Stimulated activated naive B cell treated with anti-CD40 and anti-IgM and Interleukin-4, amounts not matched to agents 10 μg/mL and 1 μg/mL and 100 μg/mL, for 72 hours (primary cell): ENCODE measurements at places on chromosomes 4 and X.

DNA sequence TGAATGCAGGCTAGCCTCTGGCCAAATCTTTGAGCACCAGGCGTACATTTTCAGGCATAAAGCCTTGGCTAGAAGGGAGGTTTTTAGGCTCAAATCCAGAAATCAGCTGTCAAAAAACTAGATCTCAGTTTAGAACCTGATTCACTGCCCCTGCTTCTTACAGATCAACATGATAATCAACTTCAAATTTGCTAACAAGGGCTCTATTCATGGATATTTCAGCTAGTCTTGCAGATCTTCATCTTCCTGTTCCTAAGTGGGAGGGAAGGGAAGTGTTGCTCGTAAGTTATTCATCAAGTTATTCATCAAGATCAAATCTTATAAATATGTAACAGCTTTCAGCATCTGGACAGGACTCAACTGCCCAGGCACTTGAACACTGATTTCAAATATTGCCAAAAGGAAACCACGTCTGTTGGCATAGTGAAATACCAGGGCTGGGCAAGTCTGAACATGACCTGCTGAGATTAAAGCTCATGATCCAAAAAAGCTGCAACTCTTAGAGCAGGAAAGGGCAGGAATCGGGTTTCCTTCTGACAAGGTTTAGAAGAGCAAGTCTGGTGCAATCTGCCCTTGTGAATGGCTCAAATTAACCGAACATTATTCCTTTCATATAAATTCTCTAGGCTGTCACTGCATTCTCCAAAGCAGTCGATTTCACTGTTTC, 200.3 kb downstream of the PDGFC start:
- no peaks in the 10 kb centered on the region for H3K27me3 ChIP-seq
- no peaks in the 10 kb centered on the region for H3K36me3 ChIP-seq
- no peak overlapping the region for H3K27ac ChIP-seq
- no peak overlapping the region for H3K4me3 ChIP-seq
- DNase-seq = no peak

GRCh38 chrX:147550217-147550616, 361.5 kb upstream of the FMR1 start:
- H3K36me3 ChIP-seq = no peaks in the 10 kb centered on the region
- no peaks in the 10 kb centered on the region for H3K4me1 ChIP-seq
- H3K27me3 ChIP-seq = no peaks in the 10 kb centered on the region
- no peak for DNase-seq
- no peak overlapping the region for H3K27ac ChIP-seq
- H3K4me3 ChIP-seq = no peak overlapping the region

- no peak overlapping the region for H3K4me3 ChIP-seq
- peak overlapping the region; percentile 20 for H3K27ac ChIP-seq
- no peak for DNase-seq
- no peaks in the 10 kb centered on the region for H3K36me3 ChIP-seq
These were observed 39.8 kb upstream of the TMEM131L start for GRCh38 chr4:153426207-153426885.

GRCh38 chrX:103554687-103555424, 30.5 kb upstream of the TCEAL4 start:
- no peaks in the 10 kb centered on the region for H3K36me3 ChIP-seq
- H3K27me3 ChIP-seq = peaks cover 13% of the 10 kb centered on the region
- peak overlapping the region; percentile 90 for H3K4me3 ChIP-seq
- peak overlapping the region; percentile 93 for H3K27ac ChIP-seq
- peak; percentile 53 for DNase-seq
- no peaks in the 10 kb centered on the region for H3K4me1 ChIP-seq

DNA sequence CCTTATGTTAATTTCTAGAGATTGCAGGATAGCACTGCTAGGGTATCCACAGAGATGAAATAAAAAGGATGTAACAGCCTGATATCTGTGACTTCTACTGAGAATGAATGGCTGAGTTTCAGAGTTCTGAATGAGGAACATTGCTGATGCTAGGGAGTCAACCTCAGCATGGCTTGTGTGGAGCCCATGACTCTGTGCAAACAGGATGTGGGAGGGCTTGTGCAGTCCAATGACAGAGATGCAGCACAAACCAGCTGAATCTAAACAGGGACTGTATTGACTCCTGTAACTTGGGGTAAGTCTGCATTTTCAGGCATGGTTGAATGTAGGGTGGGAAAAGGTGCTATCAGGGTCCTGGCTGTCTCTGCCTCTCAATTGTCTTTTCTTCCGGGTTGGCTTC, 5.3 kb upstream of the RASL11B start:
- no peak for DNase-seq
- H3K4me3 ChIP-seq = no peak overlapping the region
- peaks cover 8% of the 10 kb centered on the region for H3K4me1 ChIP-seq
- peaks cover 49% of the 10 kb centered on the region for H3K27me3 ChIP-seq
- no peak overlapping the region for H3K27ac ChIP-seq

GRCh38 chrX:133792198-133792953, 193.0 kb downstream of the GPC3 start:
- no peak overlapping the region for H3K27ac ChIP-seq
- DNase-seq = peak; percentile 35
- H3K27me3 ChIP-seq = peaks cover 8% of the 10 kb centered on the region

- no peak for DNase-seq
- H3K27me3 ChIP-seq = no peaks in the 10 kb centered on the region
- H3K36me3 ChIP-seq = no peaks in the 10 kb centered on the region
- no peak overlapping the region for H3K4me3 ChIP-seq
These were observed 148.6 kb downstream of the SLC4A4 start for GRCh38 chr4:71487344-71487920.

DNA sequence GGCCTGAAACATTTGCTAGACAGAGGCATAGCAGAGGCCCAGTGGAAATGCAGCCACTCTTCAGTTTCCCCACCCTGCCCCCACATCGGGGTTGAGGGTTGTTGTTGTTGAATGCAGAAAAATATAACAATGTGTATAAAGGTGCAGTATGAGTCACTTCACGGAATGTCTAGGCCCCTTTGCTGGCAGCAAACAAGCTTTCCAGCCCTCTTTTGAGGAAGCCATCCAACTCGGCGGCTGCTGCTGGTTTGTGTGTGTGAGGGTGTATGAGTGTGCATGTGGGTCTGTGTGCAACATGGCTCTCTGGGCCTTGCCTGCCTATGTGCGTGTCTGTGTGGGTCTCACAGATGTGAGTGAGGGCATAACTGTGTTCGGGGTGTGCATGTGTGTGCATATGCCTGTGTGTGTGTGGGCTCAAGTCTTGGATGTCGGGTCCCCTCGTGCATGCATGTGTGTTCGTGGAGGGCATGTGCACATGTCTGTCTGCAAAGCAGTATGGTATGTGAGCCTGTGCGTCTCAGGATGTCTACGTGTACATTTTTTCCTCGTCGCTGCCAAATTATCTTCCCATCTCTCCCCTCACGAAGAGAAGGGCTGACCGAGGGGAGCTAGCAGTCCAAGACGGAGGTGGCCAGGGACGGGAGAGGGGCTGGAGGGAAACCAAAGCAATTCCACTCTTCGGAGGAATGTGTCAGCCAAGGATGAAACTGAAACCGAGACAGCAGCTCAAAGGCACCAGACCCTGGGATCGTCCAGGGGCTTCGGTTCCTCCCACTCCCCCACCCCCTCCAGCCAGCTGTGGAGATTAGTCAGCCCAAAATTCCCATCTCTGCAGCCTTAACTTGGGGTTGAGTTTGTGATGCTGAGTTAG, 8.4 kb upstream of the ELF4 start:
- no peaks in the 10 kb centered on the region for H3K27me3 ChIP-seq
- no peak overlapping the region for H3K4me3 ChIP-seq
- H3K27ac ChIP-seq = no peak overlapping the region
- no peak for DNase-seq

DNA sequence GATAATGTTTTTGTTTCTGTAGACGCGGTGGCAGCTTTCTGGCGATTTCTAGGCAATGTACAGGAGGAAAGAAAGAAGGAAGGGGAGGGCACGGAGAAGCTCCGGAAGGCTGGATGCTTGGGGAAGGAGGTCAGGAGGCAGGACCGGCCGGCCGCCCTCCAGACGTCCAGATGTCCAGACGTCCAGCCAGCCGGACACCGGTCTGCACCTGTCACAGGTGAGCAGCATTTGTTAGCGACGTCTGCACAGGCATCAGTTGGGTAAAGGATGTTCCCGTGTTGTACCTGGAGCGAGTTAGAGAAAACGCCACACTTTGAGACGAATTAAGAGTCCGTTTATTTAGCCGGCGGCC, 90.0 kb upstream of the PPP2R3B start:
- H3K4me3 ChIP-seq = no peak overlapping the region
- no peaks in the 10 kb centered on the region for H3K27me3 ChIP-seq
- no peaks in the 10 kb centered on the region for H3K36me3 ChIP-seq

- no peak overlapping the region for H3K27ac ChIP-seq
- no peak overlapping the region for H3K4me3 ChIP-seq
- no peaks in the 10 kb centered on the region for H3K36me3 ChIP-seq
- no peak for DNase-seq
These were observed 20.4 kb upstream of the DCTD start for GRCh38 chr4:182937268-182938204.

- no peaks in the 10 kb centered on the region for H3K27me3 ChIP-seq
- H3K36me3 ChIP-seq = peaks cover 14% of the 10 kb centered on the region
- no peaks in the 10 kb centered on the region for H3K4me1 ChIP-seq
- no peak overlapping the region for H3K4me3 ChIP-seq
These were observed 25.3 kb downstream of the LRP2BP start for GRCh38 chr4:185370268-185370949.

- DNase-seq = no peak
- peak overlapping the region; percentile 62 for H3K4me3 ChIP-seq
- H3K27ac ChIP-seq = no peak overlapping the region
- H3K4me1 ChIP-seq = peaks cover 12% of the 10 kb centered on the region
- H3K27me3 ChIP-seq = peaks cover 13% of the 10 kb centered on the region
- peaks cover 1% of the 10 kb centered on the region for H3K36me3 ChIP-seq
These were observed 809 bp downstream of the ZFP92 start for GRCh38 chrX:153411988-153412574.

- H3K27me3 ChIP-seq = no peaks in the 10 kb centered on the region
- H3K27ac ChIP-seq = no peak overlapping the region
- DNase-seq = no peak
- H3K36me3 ChIP-seq = peaks cover 3% of the 10 kb centered on the region
- H3K4me1 ChIP-seq = no peaks in the 10 kb centered on the region
These were observed 55.5 kb upstream of the MAGED1 start for GRCh38 chrX:51837921-51838320.

DNA sequence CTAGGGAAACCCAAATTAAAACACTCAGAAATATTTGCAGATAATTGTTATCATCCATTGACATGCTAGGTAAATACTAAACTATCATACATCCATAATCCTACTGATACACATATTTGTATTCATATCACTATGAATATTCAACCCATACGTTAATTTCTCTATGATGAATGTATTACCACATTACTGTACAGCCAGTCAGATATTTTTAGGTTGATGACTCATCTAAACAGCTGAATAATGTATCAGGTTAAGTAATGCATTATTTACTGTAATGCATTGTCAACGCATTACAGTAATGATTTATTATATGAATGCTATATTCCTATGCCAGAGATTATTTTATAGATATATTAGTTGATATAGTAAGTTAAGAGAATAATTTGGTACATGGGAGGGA, 37.1 kb downstream of the VEGFC start:
- H3K4me3 ChIP-seq = no peak overlapping the region
- no peak overlapping the region for H3K27ac ChIP-seq
- no peaks in the 10 kb centered on the region for H3K4me1 ChIP-seq
- DNase-seq = no peak
- no peaks in the 10 kb centered on the region for H3K27me3 ChIP-seq

GRCh38 chr4:116925900-116926457, 159.4 kb downstream of the TRAM1L1 start:
- DNase-seq = no peak
- no peaks in the 10 kb centered on the region for H3K36me3 ChIP-seq
- no peak overlapping the region for H3K27ac ChIP-seq
- peaks cover 10% of the 10 kb centered on the region for H3K27me3 ChIP-seq
- H3K4me3 ChIP-seq = no peak overlapping the region
- H3K4me1 ChIP-seq = no peaks in the 10 kb centered on the region

GRCh38 chr4:24794916-24795665, at the start of gene SOD3:
SOD3 (plus strand) TSS chr4:24795573; CDS start chr4:24799522, 3,949 bp downstream.
- no peak for DNase-seq
- no peaks in the 10 kb centered on the region for H3K4me1 ChIP-seq
- H3K36me3 ChIP-seq = no peaks in the 10 kb centered on the region
- no peak within 1 kb of the TSS for H3K27ac ChIP-seq
- H3K27me3 ChIP-seq = peaks cover 20% of the 10 kb centered on the region

- peaks cover 2% of the 10 kb centered on the region for H3K36me3 ChIP-seq
- H3K27ac ChIP-seq = no peak overlapping the region
- H3K4me3 ChIP-seq = no peak overlapping the region
- peaks cover 36% of the 10 kb centered on the region for H3K4me1 ChIP-seq
These were observed 61.3 kb downstream of the CLNK start for GRCh38 chr4:10623241-10623640.

DNA sequence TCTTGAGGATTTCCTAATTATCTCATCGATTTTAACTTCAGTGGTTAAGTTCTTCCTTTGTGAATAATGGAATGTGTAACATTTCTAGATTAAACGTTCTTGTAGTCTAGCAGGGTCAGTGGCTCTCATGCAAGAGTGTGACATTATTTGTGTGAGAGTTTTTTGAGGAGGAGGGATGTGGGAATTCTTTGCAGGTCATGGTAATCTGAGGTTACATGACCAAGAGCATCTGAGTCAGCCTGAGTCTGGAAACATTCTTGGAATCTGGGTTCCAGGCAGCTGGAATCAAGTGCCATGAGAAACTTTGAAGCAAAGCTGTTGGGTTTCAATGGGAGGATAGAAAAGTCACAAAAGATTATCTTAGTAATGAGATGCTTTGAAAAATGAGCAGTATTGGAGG, 49.5 kb downstream of the GK start:
- H3K27ac ChIP-seq = no peak overlapping the region
- H3K4me1 ChIP-seq = no peaks in the 10 kb centered on the region

- no peak overlapping the region for H3K4me3 ChIP-seq
- no peak for DNase-seq
- H3K36me3 ChIP-seq = no peaks in the 10 kb centered on the region
- no peaks in the 10 kb centered on the region for H3K4me1 ChIP-seq
- peaks cover 9% of the 10 kb centered on the region for H3K27me3 ChIP-seq
These were observed 7.1 kb downstream of the SLC25A31 start for GRCh38 chr4:127737295-127737694.

- no peak overlapping the region for H3K4me3 ChIP-seq
- H3K36me3 ChIP-seq = peaks cover 27% of the 10 kb centered on the region
- DNase-seq = no peak
- H3K27ac ChIP-seq = no peak overlapping the region
- no peaks in the 10 kb centered on the region for H3K27me3 ChIP-seq
These were observed 76.1 kb upstream of the STS start for GRCh38 chrX:7071390-7071789.

DNA sequence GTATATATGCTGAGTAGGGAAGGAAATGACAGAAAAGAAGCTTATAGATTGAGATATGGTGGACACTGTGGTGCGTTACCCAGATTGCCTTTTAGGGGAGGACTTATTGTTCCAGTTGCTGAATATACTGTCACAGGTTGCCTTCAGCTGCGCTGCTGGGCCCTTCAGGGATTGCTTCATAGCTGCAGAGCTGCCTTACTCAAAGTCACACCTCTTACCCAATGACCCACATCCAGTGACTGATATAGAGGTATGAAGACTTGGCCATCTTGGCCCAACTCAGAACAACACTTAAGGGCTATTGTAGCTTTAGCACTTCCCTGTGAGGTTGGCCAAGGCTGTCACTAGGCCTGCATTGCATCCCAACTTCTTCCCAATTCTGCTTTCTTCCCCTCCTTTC, 63.4 kb upstream of the TMEM164 start:
- DNase-seq = no peak
- no peak overlapping the region for H3K4me3 ChIP-seq
- H3K27me3 ChIP-seq = no peaks in the 10 kb centered on the region
